ENCODE measurements at places on chromosomes 7 and 10. TPM values are rescaled to one million over a fixed set of nuclear protein-coding genes. Genes with fewer than 3 reads are reported as not detected.

Gene CASP2
- total RNA-seq: 12.8 TPM

Gene ABCB1
- 4.6 TPM for total RNA-seq

Gene RBM20
- 5.3 TPM for total RNA-seq

Gene ASB10
- not detected for total RNA-seq

Gene CLDN3
- total RNA-seq: 1.4 TPM

Gene MKI67
- total RNA-seq: 49.0 TPM

Gene SLC4A2
- 93.6 TPM for total RNA-seq

Gene CDNF
- total RNA-seq: 0.56 TPM

Gene STOX1
- 0.34 TPM for total RNA-seq
